Hindlimb muscle (tissue), 1 donor: ENCODE measurements at places on chromosomes 3 and 15. TPM values are rescaled to one million over a fixed set of nuclear protein-coding genes. Genes with fewer than 3 reads are reported as not detected.

LRRN1 gene
- polyA plus RNA-seq: 54.2 TPM

DNA sequence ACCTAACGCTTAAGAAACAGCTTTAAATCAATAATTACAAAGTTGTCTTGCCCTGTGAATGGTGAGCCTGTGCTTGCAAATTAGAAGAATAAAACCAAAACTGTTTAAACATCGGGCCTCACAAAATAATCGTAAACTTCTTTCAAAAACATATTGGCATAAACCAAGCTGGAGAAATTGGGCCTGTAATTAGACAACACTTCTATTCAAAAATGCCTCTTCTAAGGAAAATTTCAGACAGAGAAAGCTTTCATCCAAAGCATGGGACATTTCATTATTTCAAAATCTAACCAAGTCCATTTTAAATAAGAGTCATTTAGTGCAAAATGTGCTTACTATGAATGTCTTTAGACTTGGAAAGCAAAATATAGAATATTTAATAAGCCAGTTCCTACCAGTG, 35.5 kb upstream of the GNB4 start:
- DNase-seq: no peak

GRCh38 chr15:30917013-30917412, 13.3 kb downstream of the FAN1 start:
- no peak for DNase-seq

DNA sequence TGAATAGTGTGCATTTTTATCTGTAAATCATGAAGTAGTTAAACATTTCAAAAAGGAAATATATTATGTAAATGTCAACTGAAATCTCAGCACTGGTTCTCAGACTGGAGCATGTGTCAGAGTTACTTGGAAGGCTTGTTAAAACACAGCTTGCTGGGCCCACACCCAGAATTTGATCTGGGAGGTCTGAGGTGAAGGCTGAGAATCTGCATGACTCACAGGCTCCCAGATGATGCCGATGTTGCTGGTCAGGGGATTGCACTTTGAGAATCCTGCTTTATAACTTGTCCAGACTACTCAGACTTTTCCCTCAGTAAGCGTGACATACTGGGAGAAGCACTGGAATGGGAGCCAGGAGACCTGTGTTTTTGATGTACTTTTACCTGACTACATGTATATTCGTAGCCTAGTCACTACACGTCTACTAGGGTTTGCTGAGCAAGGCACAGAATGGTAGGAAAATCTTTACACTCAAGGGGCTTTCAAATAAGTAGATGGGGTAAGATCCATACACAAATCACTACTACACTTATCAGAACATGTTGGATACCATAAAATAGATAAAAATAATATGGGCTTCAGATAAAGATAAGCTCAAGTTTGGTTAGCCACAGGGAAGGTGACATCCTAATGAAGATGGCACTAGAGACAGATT, 77.1 kb upstream of the MEX3B start:
- DNase-seq: no peak

GRCh38 chr3:13249664-13250390, 170.3 kb downstream of the NUP210 start:
- no peak for DNase-seq

ATG7 gene
- polyA plus RNA-seq: 15.0 TPM

GRCh38 chr3:195302431-195302830, 31.5 kb upstream of the XXYLT1 start:
- no peak for DNase-seq

DNA sequence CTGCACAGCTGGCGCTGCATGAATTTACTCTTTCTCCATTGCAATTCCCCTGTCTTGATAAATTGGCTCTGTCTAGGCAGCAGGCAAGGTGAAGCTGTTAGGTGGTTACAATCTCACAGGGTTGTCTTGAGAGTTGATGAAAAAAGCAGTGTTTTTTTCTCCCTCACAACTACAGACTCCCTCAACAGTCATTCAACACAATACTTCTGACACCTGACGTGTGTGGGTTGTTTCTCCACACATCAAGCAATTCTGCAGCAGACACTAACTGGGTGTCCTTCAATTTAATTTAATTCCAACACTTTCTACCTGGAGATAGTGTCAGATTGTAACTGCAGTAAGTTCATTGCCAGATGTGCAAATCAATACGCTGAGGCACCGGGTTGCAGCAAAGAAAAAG, 5.1 kb upstream of the SCAMP2 start:
- DNase-seq: no peak

DNA sequence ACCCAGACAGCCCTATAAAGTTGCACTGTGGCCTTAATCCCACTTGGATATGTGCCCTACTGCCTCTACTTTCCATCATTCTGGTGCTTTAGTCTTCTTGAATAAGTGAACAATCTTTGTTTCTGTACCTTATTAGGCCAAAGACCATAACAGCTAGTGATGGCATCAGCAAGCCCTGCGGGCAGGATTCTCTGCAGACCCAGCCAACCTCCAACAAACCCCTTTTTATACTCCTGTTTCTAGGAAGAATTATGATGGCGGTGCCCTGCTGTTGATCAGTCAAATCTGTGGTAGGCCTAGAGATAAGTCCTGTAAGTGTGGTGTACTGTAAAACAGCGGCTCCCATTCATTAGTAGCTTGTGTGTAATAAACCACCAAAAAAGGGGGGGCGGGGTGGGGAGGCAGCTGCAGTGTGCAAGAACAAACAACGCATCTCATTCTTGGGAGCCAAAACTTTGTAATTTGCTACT, 40.5 kb downstream of the SOX2 start:
- DNase-seq: no peak

GRCh38 chr3:187744169-187745151, 808 bp downstream of the BCL6 start:
- DNase-seq: peak; percentile 88

GRCh38 chr15:59289574-59289973, 82.9 kb downstream of the LDHAL6B start:
- no peak for DNase-seq

DGKG gene
- polyA plus RNA-seq: 0.89 TPM

GRCh38 chr3:179113903-179114302, 34.3 kb upstream of the PIK3CA start:
- no peak for DNase-seq

GRCh38 chr3:197216169-197216860, 82.1 kb downstream of the DLG1 start:
- DNase-seq: peak; percentile 19

- no peak for DNase-seq
Observed at GRCh38 chr15:70761931-70762468, 1.4 kb downstream of the UACA start.

DNA sequence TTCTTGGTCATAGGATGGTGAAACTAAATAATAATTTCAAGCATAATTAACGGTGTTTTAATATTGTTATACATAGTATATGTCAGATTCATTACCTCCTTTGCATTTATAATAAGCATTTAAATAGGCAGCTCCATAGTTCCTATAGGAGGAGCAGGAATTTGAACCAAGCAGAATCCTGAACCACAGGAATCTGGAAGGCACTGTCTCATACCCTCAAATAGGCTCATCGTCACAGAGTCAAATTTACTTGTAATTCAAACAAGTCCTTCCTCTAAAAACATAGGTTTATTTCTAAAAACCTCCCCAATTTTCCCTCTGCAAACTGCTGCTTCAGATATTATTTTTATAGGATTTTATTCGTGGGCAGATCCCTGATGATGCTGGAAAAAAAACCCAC, 376.3 kb upstream of the ARHGEF26 start:
- DNase-seq: no peak

SCAP gene
- polyA plus RNA-seq: 51.7 TPM

SLC12A8 gene
- polyA plus RNA-seq: 0.45 TPM

GRCh38 chr3:103127737-103128136, 692.9 kb downstream of the ZPLD1 start:
- DNase-seq: no peak

DNA sequence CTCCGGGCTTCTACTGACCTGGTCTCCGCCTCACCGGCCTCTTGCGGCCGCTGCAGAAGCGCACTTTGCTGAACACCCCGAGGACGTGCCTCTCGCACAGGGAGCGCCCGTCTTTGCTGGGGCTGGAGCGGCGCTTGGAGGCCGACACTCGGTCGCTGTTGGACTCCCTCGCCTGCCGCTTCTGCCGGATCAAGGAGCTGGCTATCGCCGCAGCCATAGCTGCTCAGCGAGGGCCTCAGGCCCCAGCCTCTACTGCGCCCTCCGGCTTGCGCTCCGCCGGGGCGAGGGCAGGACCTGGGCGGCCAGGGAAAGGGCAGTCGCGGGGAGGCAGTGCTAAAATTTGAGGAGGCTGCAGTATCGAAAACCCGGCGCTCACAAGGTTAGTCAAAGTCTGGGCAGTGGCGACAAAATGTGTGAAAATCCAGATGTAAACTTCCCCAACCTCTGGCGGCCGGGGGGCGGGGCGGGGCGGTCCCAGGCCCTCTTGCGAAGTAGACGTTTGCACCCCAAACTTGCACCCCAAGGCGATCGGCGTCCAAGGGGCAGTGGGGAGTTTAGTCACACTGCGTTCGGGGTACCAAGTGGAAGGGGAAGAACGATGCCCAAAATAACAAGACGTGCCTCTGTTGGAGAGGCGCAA, 319.2 kb downstream of the FGF12 start:
- peak; percentile 37 for DNase-seq

SNRK gene
- polyA plus RNA-seq: 39.6 TPM

DNA sequence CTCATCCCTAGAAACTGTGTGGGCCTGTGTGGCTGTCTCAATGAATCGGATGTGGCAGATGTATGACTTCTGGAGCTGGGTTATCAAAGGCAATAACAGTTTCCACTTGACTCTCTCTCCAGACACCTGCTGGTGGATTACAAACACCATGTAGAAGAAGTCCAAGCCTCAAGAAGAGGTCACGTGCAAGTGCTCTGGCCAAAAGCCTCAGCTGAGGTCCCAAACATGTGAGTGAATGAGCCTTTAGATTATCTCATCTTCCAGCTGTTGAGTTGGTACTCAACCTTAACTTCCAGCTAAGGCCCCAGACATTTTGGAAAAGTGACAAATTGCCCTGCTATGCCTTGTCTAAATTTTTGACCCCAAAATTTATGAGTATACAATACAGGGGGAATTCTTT, 42.7 kb upstream of the IL12A start:
- no peak for DNase-seq

DNA sequence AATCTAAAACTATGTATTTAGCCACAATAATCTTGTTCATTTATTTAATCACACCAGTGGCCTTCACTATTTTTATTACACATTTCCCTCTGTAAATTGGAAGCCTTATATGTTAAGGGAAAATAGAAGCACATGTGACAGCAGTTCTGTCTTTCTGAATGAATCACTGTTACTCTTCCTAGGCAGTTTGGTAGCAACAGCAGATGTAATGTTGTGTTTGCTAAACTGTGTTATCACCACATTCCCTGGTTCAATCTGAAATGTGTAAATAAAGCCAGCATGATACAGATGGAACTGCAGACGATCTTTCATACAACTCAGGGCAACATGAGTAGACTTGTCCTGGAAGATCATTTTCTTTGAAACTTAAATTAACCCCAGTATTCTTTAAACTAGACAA, 220.1 kb downstream of the MCTP2 start:
- no peak for DNase-seq

DNA sequence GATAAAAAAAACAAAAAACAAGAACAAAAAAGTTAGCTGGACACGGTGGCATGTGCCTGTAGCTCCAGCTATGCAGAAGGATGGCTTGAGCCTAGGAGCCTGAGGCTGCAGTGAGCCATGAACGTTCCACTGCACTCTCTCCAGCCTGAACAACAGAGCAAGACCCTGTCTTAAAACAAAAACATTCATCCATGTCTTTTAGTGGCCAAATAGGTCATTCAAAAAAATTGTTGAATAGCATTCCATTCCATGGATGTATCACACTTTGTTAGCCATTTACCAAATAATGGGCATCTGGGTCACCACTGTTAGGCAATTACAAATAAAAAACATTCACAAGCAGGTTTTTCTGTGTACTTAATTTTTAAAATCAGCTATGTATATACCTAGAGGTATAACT, 139.7 kb downstream of the STAG1 start:
- no peak for DNase-seq

- no peak for DNase-seq
Observed at GRCh38 chr3:132004571-132004970, 30.2 kb downstream of the CPNE4 start.

FOXB1 gene
- not detected for polyA plus RNA-seq
